Stimulated activated CD4-positive, alpha-beta T cell treated with anti-CD3 and anti-CD28 coated beads, Interleukin-4, amount 100 ng/mL, for 4 hours (primary cell): ENCODE measurements at places on chromosomes 5 and 9.
A peak's percentile ranks its signal among the peaks of the same experiment; 100 is the strongest.

DNA sequence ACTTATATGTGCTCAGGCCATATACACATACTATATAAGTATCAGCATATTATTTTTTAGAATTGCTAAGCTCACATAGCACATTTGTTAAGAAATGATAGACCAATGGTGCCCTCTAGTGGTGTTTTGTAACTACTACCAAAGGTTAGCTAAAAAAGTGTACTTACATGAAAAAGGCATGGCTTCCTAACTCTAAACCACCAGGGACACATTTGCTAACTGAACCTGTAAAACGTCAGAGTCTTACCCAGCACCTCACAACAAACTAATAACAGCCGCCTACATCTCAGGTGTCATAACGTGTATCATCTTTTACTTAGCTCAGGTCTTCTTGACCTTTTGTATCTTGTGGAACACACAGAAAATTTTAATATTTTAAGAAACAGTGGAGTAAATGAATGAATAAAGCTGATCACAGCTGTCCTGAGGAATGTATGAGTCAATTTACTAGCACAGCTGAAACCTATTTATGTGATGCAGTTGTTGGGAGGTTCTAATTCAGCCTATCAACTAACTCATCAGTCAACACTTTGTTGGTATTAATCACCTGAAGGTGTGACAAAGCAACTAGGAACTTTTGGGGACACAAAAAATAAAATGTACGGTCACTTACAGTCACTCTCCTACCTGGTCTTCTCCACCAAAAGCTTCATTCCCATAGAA lies 72.9 kb downstream of the BAAT start:
- DNase-seq: no peak

GRCh38 chr5:20050262-20050661 lies 62.3 kb upstream of the CDH18 start:
- DNase-seq: no peak

DNA sequence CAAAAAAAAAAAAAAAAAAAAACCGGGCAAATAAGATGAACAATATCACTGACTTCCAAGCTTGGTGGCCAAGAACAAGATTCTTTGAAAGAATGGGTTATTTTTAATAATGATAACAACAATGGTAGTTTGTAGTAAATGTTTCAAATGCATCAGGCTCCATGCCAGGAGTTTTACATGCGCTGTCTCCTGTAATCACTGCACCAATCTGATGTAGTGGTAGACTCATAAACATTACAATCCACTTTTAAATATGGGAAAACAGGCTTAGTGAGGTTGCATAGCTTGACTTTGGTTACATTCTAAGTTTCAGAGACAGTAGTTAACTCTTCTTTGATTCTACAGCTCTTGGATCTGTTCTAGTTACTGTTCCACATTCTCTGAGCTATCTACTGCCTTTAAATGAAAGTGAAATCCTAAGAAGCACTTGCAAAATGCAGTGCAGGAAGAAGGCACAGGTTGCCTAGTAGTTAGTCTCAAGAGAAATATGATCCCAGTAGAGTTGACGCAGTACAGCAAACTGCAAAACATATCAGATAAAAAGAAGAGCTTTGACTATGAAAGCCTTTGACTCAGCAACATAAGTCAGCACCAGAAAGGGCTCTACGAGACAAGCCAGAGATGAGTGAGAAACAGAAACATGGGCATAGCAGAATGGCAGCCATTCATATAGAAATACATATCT lies 62.1 kb downstream of the PDE4D start:
- no peak for DNase-seq

DNA sequence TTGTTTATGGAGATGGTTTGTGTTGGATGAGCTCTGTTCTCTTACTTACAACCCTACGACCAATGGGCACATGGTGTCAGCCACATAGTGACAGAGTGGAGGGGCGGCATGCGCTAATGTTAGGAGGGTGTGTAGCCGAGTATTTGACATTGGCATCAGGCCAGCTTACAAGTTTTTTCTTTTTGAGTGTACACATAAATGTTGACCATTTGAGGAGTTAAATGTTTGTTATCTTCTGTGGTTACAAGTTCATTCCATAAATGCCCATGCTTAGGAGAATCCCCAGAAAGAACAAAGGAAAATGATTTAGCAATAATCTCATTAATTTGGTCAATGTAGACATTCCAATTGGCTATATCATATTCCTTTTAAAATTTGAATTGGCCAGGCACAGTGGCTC lies 180.1 kb upstream of the ELL2 start:
- DNase-seq: no peak

DNA sequence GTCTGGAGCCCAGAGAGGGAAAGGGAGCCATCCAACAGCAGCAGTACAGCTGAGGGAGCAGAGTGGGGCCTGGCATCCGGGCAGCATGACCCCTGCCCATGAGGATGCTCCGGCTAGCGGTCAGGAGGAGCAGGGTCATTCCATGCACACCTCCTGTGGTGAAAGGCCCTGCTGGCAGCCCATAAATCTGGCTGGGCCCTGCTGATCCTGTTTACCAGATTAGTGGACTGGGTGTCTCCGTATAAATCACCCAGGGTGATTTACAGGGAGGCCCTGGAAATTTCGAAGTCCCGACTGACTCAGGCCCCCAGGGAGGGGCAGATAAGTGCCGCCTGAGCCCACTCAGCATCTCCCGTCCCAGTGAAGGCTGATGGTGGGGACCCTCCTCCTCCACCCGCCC lies 117.6 kb upstream of the HAND1 start:
- DNase-seq: no peak

GRCh38 chr5:103510851-103511553 lies 51.6 kb downstream of the NUDT12 start:
- no peak for DNase-seq

DNA sequence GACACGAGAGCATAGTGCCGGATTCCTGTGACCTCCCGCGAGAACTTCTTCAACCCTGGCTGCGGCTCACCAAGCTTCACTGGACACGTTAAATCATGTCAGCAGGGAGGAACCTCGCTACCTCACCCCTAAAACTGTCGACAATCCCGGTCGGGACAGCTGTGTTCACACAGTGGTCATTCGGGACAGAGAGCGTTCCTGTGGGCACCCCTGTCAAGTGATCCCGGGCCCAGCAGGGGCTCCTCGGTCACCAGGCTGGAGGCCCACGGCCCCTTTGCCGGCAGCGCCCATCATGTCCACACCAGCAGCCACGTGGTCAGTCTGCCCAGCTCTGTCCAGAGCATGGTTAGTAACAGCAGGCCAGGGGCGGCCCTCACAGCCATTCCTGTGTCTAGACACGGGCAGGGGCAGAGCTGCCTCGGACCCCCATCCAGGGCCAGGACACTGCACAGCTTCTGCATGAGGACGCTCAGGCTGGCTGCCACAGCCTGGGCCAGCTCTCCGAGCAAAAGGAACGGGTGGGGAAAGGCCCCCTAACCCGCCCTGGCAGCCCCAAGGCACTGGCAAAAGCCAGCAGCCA lies 3.5 kb downstream of the INPP5E start:
- DNase-seq: no peak

DNA sequence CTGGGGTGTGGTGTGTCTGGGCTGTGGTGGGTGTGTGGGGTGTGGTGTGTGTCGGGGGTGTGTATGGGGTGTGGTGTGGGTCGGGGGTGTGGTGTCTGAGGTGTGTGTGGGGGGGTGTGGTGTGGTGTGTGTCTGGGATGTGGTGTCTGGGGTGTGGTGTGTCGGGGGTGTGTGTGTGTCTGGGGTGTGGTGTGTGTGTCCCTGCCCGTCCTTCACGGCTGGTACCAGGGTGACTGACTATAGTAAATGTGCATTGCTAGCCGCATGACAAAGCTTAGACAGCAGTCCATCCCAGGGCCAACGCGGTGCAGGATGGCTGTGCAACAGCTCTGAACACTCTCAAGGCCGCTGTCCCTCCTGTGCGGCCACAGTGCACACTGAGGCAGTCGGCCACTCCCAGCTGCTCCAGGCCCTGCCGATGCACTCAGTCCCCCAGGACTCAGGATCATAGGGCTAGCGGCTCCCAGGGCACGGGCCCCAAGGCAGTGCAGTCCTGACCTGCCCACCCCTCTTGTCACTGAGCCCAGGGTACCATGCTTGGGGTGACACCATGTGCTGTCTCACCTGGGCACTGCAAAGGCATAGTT lies 54.0 kb downstream of the SECISBP2 start:
- DNase-seq: no peak

- DNase-seq: no peak
These were observed 85.4 kb upstream of the PRRC1 start for GRCh38 chr5:127431977-127432585.

DNA sequence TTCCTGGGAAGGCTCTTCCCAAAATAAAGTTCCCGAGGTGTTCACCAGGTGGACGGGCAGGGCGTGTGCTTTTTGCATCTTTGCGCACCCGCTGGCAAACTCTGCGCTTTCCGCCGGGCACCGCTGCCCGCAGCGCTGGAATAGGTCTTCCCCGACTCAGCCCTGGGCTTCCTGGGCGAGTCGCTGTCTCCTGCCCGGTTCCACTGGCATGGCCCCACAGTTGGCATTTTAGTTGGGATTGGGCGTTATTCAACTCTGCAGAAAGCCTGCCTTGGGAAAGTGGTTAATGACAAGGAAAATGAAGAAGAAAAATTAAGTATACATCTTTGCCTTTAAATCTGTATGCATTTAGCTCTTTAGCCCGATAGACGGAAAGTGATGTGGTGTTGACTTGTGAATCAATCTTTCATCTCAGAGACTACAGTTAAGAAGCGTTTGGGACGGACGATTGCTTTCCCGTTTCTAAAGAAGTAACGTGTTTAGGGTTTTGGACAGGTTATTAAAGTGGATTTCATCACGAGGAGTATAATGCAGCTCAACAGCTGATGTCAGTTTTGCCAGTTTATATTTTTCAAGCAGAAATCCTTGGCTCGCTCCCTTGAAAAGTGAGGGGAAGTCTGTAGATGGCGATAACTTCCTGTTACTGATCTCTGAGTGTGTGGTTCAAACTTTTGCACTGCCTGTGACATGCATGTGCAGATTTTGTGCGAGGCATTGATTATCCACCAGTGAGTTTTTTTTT lies 946 bp downstream of the ADCY2 start:
- no peak for DNase-seq

DNA sequence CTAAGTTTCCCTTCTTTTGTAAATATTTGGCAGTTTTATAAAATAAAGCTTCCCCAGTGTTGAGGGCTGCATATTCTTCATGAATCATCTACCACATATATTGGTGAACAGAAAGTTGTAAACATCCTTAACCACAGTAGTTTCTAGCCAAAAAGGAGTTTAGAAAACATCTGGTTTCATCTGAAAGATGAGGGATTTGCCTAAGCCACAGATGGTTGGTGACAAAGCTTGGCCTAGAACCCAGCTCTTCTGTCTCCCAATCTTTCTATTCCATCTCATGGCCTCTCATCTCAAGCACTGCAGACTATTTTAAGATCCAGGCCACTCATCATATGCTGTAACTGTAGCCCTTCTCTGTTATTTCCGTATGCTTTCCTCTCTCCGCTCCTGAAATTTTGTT lies 232.3 kb upstream of the TRPM3 start:
- no peak for DNase-seq

- DNase-seq: no peak
These were observed 216.5 kb upstream of the RAI14 start for GRCh38 chr5:34439601-34440000.

DNA sequence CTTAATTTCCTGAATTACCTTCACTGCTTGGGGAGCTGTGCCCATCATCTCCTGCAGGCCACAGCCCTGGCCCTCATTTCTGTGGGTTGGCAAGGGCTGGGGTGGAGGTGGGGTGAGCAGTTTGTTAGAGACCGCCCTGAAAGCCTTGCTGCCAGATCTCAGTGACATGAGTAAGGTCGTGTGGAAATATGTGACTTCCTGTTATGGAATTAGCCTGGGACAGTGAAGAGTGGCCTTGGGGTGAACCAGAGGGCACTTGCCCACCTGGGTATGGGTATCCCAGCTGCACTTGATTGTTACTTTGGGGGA lies 2.5 kb upstream of the HNRNPAB start:
- no peak for DNase-seq

GRCh38 chr9:1875921-1876448 lies 139.2 kb upstream of the SMARCA2 start:
- peak; percentile 67 for DNase-seq
